Hair follicle dermal papilla cell (primary cell): ENCODE measurements at places on chromosomes 6 and 20. TPM values are rescaled to one million over a fixed set of nuclear protein-coding genes. Genes with fewer than 3 reads are reported as not detected.

The ZNF391 gene
- total RNA-seq, result 0.49 and 3.5 TPM in 2 replicates

The MED23 gene
- total RNA-seq, result 26.5 and 37.0 TPM in 2 replicates

The ABHD12 gene
- 21.4 and 28.7 TPM in 2 replicates for total RNA-seq

The EFCAB8 gene
- under 0.01 TPM in 1 of 2 replicates, not detected in the other for total RNA-seq

The ATP6V1G2 gene
- 3.4 and 5.7 TPM in 2 replicates for total RNA-seq

The GDAP1L1 gene
- total RNA-seq, result not detected in 2 replicates
